NCI-H748 treated with DMSO at 0.1 percent for 48 hours (cell line): ENCODE measurements at places on chromosomes 5 and 9.
A peak's percentile ranks its signal among the peaks of the same experiment; 100 is the strongest.

GRCh38 chr9:2241461-2241835, 226.3 kb downstream of the SMARCA2 start:
- DNase-seq: no peak

- DNase-seq: no peak
These were observed 100.5 kb downstream of the PALM2AKAP2 start for GRCh38 chr9:109880276-109881169.

GRCh38 chr5:23352446-23352845, 155.0 kb upstream of the PRDM9 start:
- no peak for DNase-seq

DNA sequence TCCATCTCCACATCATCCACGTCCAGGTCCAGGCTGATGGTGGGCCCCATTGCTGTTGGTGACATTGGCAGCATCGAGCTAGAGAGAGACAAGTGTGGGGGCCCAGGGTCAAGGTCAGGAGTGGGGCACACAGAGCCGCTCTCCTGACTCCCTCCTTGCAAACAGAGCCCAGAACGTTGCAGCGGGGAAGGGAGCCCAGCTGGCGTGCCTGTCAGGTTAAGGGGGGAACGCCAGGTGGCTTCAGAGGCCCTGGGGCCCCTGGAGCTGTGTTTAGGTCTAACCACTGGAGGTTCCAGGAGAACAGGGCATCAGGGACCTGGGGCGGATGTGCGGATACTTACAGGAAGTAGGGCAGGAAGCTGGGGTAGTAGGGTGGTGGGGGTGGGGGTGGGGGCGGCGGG, 7.5 kb downstream of the RNF44 start:
- DNase-seq: no peak

DNA sequence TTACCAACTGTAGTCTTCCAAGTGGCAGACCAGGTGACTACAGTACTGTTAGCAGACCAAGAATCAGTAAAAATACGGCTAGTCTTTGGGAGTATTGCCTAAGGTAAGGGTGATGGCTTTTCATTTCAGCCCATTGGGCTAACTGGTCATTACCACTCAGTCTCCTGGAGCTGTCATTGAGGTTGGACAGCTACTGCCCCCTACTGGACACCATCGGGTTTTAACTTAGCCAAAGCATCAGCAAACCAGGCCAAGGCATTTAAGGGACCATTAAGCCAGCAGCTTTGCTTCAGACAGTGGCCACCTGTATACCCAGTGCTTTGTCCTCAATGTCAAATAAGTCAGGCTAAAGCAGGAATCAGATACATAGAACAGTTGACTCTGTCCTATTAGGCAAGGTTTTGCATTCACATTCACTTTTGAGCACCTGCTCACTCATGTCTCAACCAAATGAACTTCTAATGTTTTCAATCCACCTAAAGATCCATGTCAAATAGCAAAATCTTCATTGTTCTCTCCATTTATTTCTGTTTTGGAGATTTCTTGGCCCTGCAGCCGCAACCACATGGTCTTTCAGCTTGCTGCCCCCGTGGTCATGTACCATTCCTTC, 117.2 kb downstream of the INVS start:
- peak; percentile 6 for DNase-seq

DNA sequence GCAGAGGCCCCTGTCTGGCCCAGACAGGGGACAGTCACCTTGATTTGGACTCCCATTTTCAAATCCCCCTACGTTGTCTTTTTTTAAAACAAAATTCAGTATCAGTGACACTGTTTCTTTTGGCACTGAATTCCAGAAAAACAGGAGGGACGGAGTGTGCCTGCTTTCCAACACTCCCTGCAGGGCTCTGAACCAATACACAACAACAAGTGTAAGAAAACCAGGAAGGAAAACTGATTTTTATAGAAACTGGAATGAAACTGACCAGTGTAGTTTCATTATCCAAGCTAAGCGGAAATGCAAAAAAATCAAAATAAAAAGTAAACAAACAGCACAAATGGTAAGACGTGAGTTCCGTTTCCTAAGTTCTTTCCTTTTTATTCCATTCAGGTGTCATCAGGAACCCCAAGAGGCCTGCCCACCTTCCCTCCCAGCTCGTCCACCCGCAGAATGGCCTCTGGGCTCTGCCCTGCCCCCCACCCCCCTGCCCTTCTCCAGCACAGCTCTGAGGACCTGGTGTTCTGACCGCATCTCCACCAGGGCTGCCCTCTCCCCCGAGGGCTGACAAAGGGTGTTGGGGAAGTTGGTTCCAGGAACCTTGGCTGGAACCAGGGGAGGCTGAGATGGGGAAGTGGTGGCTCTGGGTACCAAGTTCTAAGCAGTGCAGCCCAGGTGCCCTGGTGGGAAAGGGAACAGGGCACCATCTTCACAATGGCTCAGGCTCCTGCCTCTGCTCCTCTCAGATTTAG, 73.6 kb downstream of the PSD2 start:
- no peak for DNase-seq

GRCh38 chr5:140953234-140953633, 13.0 kb upstream of the PCDHAC2 start:
- no peak for DNase-seq

GRCh38 chr5:154196955-154197652, 6.6 kb downstream of the GALNT10 start:
- DNase-seq: no peak

- DNase-seq: no peak
These were observed 14.1 kb upstream of the RAPGEF6 start for GRCh38 chr5:131649161-131649560.

DNA sequence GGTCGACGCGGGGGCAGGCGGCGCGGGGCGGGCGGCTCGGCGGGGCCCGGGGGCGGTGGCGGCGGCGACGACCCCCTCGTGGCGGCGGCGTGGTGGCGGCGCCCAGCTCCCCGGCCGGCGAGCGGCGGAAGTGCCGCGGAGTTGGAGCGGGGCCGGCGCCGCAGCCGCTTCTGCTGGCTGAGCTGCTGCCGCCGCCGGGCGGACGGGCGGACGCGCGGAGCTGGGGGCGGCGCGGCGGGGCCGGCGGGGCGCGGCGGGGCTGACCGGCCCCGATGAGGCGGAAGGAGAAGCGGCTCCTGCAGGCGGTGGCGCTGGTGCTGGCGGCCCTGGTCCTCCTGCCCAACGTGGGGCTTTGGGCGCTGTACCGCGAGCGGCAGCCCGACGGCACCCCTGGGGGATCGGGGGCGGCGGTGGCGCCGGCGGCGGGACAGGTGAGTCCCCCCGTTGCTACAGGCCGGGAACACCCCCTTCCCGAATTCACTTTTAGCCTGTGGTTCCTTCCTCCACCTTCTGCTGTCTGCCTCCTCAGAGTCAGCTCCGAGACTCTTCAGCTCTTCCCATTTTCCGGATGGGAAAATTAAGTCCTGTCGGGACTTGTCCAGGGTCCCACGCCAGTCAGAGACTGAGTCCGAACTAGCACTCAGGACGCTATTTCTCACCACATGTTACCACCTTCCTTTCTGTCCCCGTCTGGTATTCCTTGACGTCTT, at the start of gene GALNT10:
Gene GALNT10, plus strand, starts transcription at position 139 of the 710 bp plus-strand sequence. Its CDS starts 134 bp downstream, at position 273.
- DNase-seq: peak; percentile 17

DNA sequence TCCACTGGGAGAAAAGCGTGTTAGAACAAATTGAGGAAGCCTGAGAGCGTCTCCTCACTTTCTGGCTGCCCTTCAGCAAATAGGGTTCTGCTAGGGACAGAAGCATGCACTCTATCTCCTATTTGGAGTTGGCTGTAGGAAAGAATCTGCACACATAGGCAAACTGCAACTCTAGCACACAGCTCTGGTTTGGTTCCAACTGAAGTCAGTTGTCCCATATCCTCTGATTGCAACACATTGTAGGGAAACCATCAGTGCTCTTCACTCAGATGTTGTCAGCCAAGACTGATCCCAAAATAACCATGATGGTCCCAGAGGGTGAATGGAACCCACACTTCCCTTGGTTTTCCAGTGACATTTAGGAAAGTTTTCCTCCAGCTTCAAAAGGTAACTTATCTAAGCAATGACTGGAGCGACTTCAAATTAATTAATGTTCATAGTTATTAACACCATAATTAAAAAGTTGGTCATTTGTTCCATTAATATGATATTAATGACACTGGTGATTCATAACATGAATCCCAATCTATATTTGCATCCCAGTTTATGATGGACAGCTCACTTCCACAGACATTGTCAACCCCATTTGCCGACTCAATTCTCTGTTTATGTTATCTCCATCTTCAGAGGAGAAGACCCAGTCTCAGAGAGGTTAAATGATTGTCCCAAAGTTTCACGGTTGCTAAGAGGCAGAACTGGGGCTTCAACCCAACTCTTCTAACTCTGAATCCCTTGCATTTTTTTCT, 136.7 kb upstream of the ZNF462 start:
- no peak for DNase-seq

DNA sequence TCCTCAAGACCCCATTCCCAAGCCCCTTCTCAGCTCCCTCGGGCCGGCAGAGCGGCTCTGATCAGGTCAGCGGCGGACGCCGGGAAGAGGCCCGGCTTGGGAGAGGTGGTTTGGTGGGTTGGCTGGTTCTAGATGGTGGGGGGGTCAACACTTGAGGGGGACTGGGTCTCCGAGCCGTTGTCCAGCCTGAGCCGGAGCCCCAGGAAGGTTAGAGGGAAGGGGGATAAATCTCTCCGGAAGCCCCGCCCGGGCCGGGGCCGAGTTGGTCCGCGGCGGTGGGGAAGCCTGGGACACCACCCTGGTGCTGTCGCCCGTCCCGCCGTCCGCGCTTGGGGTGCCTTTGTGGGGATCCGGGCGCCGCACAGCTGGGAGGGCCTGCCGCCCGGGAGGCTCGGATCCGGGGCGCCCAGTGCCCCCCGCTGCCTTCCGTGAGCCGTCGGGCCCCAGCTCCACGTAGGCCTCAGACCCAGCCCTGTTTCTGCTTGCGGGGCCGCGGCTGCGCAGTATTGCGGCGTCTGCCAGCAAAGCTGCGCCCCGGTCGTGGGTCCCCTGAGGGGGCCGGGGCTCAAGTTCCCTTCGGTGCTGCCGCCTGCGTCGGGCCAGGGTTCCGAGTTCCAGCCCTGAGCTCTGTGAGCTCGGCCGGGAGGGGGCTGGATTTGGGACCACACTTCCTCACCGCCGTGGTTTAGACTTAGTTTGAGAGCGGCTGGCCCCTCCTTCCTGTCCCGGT, 542 bp upstream of the TRIM52 start:
- DNase-seq: no peak

- DNase-seq: no peak
These were observed 48.6 kb downstream of the UBE2QL1 start for GRCh38 chr5:6497262-6497661.

GRCh38 chr5:135810188-135810943, 24.1 kb upstream of the SLC25A48 start:
- DNase-seq: no peak

DNA sequence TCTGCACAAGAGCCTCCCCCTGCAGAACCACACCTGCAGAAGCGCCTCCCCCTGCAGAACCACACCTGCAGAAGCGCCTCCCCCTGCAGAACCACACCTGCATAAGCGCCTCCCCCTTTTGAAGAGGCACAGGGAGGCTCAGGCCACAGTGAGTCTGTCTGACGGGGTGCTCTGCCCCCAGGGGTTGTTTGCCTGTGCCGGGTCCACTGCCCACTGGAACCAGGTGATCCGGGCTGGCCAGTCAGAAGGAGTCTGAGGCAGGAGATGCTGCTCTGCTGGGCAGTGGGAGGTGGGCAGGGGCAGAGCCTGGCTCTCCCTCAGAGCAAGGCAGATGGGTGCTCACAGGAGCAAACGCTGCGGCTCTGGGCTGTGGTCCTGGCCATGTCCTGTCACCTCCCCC, 60.8 kb upstream of the RNU6ATAC start:
- DNase-seq: no peak

DNA sequence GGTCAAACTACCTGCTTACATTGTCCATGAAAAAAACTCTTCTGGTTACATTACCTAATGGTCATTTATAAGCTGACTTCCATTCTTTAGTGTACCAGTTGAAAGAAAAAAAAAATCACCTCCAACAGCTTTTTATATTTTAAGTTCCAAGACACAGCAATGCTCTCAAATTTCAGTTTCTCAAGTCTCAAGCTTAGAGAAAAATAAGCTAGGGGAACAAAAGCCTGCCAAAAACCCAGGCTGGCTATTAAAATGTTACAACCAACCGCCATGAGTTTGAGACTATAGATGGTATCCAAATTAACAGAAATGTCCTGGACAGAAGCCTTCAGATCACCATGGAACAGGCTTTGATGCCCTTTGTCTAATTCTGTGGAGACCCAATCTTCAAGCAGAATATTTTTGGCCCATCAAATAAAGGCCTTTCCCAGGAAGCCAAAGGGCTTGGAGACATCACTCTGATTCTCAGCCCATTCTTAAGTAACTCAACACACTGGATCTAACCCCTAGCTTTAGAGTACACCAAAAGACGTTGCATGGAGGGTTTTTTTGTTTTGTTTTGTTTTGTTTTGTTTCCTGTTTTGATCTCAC, 343.7 kb downstream of the GLIS3 start:
- DNase-seq: no peak

DNA sequence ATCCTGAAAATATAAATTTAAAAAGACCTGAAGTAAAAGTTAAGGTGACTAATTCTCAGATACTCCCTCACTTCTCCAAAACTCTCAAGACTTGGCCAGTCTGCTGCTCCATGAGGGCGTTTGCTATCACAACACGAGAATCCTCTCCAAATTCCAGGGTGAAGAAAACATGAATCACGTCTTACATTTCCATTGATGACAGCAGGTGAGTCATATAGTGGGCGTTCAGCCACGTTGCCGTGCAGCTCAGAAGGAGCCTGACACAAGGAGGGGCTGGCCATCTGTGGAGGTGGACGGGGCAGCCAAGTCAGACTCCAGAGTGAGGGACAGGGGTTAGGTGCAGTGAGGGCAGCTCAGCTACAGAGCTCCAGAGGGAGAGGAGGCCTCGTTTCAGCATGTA, 555.1 kb upstream of the ADAMTS16 start:
- no peak for DNase-seq

DNA sequence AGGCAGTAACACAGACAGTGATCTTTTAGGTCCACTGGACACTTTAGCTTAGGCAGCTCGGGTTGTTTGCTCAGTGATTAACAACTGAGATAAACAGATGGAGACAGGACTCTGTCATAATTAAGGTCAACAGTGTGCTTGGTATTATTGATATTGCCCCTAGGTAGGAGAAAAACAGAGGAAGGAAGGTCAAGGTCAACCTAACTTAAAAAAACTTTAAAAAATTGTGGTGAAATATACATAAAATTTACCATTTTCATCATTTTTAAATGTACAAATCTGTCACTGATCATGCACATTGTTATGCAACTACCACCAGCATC, 2.1 kb upstream of the HSPA4 start:
- peak; percentile 39 for DNase-seq

DNA sequence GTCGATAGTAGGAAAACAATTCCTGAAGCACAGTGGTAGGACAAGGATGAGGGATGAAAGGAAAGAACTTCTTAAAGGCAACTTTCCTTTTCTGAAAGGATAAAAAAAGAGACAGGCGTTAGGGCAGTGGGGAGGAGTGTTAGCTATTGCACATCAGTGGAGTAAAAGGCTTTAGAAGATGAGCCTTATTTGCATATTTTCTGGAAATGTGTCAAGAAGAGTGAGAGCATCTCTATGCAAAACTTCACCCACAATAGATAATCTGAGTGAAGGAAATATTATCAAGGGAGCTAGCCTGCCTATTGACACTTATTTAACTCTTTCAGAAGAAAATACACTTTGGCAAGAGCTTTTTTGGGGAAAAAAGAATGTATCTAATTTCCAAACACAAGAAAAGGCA, 151.6 kb downstream of the MACIR start:
- no peak for DNase-seq
